ENCODE measurements at places on chromosomes 16 and 17.

DNA sequence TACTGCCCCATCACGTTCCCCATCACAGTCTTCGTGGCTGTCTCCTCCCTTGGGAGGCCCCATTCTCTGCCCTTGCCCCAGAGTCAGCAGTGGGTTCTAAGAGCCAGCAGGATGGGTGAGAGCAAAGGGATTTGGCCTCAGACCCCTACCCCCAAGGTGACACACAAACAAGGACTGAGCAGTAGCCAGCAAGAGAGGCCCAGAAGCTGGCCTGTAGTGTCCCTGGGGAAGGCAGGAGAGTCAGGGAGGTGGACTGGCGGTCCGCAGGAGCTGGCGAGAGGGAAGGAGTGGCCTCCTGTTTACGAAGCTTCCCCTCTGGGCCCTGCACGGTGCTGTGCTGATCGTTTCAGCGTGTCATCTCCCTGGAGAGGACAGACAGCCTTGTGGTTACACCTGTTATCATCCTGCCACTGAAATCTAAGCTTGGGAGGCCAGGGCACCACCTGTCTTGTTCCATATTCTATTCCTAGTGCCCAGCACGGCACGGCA, 8.4 kb downstream of the WDR81 start:
- no peak for DNase-seq

DNA sequence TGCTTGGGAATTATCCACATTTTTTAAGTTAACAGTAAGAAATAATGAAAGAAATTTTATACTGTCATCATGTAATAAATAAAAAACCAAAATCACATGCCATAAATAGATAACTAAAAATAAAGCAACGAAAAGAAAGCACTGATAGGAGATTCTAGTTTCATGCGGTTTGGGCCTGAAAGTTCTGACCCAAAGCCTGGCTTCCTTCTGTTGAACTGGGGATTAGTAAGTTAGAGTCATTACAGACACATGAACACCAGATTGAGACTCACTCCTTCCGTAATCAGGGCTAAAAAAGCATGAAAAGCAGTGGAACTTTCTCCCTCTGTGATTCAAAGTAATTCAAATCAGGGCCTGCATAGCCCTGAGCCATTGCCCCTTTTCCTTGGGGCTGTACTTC, 13.2 kb upstream of the SLC6A2 start:
- no peak for DNase-seq

DNA sequence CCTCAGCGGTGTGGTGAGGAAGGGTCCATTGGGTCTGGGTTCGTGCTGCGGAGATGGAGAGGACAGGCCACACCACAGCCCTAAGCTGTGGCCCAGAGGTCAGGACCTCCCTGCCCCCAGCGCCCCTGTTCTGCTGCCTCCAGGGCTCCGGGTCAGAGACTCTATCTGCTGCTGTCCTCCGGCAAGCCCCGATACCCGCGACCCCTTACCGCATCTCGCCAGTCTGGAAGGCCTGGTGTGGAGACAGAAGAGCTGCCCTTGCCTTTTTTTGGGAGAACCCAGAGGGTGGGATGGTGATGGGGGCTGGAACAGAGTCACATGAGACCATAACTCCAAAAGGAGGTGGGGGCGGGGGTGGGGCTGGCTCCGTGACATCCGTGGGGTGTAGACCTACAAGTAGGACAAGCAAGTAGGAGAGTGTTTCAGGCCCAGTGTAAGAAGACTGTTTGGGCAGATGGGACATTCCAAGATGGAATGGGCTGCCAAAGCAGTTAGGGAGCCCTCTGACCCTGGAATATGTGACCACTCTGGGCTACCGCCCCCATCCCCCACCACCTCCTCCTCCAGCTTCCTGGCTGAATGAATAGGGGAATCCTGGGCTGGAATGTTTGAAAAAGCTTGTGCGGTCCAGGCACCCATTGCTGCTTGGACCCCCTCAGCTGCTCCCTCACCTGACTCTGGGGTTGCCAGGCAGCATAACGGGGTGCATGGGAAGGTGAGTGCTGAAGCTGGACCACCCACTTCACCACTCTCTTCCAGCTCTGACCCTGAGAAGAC, 1.4 kb downstream of the XYLT2 start:
- no peak for DNase-seq

DNA sequence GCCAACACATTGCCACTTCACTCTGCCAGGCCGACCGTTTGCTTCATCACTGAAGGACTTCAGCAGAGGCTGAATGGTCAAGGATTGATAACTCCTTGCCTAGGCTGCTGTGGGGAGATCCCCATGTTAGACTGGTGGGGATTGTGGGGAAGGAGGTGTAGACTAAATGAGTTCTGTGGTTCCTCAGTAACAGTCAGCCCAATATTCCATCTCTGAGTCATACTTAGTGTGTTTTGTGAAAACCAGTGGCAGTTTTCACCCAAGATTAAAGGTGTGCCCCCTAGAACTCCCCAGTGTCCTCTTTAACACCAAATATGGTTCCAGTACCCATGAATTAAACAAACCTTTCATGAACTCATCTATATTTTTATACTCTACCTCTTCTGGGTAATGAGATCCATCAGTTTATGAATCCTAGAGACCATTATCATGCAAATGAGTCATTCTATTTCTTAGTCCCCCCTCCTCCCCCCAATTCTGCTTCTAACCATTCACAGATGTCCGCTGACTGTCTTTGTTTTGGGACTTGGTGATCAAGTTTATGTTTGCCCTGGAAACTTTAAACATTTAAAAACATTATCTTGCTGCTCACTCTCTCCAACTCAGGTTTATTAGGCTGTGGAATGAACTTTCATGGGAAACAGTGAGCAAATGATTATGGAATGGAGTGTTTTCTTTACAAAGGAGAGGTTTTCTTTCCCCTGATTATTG, 66.8 kb upstream of the GAS7 start:
- no peak for DNase-seq

GRCh38 chr17:13995856-13996271, 73.4 kb upstream of the COX10 start:
- DNase-seq: no peak

- no peak for DNase-seq
These were observed 326.6 kb downstream of the PHKB start for GRCh38 chr16:47787696-47788095.

- no peak for DNase-seq
These were observed 23.5 kb upstream of the FOXK2 start for GRCh38 chr17:82495844-82496528.

DNA sequence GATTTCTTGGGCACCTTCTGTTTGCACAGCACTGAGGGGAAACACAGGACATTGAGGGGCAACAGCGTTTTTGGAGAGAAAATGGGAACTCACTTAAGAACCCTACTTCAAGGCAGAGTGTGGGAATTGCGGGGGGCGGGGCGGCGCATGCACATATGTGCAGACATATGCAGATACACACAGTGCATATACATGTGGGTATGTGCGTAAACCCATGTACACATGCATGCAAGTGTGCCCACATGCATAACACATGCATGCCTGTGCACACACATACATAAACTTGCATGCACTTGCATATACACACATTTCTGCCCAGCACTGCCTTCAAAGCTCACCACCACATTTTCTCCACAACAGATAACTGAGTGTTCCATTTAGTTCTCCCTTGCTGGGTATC, 32.4 kb downstream of the NLRC5 start:
- no peak for DNase-seq

DNA sequence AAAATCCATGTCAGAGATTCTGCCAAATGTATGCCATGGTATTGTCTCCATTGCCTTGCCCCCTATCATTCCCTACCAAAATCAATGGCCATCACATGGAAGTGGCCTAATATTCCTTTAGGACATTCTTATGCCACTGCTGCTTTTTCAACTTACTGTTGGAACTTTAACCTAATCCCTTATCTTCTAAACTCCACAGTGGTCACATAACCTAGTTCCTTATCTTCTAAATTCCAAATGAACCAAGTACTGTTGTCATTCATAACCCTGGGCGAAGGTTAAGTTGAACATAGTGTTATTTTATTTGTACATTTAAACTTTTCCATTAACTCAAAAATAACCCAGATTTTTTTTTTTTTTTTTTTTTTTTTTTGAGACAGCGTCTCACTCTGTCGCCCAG, 3.6 kb downstream of the HSF5 start:
- no peak for DNase-seq

GRCh38 chr16:87125206-87126155, 191.7 kb downstream of the C16orf95 start:
- no peak for DNase-seq

GRCh38 chr17:72872396-72872795, 220.1 kb downstream of the SLC39A11 start:
- DNase-seq: no peak

DNA sequence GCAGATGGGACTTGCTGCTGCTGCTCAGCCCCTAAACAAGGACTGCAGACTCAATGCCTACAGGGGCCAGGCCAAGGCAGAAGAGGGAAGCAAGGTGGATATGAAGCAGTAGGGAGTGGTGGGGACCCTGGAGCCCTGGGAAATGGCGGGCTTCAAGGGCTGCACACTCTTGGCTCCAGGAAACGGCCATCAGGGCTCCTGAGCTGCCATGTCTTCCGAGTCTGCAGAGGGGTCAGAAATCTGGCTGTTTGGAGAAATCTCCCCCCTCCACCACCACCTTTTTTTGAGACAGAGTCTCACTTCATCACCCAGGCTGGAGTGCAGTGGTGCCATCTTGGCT, 169.1 kb downstream of the KATNIP start:
- DNase-seq: no peak

GRCh38 chr17:58265271-58265670, 15.5 kb downstream of the MPO start:
- DNase-seq: no peak

GRCh38 chr16:67459861-67460150, 21.2 kb downstream of the ATP6V0D1 start:
- no peak for DNase-seq

DNA sequence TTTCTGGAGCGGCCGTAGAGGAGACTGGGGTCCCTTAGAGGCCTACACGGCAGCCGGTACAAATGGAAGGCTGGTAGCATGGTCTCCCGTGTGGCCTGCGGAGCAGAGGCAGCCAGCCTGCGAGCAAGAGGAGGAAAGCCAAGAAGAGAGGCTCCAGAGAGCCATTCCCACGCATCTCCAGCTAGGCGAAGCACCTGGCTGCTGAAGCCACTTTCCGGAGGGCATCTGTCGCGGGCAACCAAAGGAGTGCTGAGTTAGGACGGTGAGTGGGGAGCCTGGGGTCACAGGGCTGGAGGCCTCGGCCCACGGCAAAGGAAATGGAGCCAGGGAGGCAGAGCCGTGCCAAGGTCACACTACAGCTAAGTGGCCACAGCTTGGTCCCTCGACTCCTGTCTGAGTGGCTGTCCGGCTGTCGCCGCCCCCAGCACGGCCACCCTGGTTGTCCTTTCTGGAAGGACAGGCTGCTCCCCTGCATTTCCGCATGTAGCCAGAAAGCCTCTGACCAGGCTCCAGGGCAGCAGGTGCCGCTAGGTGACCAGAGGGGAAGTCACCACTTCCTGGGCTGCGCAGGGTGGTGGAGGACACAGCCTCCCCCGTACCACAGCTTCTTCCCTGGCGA, 33.7 kb downstream of the ENGASE start:
- no peak for DNase-seq

- peak; percentile 41 for DNase-seq
These were observed 24.2 kb downstream of the SGSH start for GRCh38 chr17:80195671-80196529.

- DNase-seq: no peak
These were observed 6.9 kb upstream of the BPTF start for GRCh38 chr17:67818110-67819002.

DNA sequence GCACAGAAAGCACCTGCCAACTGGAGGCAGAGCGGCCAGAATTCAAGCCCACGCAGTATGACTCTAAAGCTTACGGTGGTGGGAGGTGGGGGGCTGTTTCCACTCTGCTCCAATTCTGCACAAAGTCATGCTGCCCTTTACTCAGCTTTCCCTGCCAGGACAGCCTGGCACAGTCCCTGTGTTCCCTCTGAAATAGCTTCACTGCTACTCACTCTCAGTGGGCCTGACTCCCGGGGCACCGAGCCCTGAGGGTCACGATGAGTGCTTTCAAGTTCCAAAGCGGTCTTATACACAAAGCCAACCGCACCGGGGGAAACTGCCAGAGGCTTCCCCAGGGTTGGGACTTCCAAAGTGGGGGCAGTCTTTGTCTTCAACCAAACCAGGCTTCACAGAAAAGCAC, 306.1 kb upstream of the XYLT1 start:
- DNase-seq: no peak

DNA sequence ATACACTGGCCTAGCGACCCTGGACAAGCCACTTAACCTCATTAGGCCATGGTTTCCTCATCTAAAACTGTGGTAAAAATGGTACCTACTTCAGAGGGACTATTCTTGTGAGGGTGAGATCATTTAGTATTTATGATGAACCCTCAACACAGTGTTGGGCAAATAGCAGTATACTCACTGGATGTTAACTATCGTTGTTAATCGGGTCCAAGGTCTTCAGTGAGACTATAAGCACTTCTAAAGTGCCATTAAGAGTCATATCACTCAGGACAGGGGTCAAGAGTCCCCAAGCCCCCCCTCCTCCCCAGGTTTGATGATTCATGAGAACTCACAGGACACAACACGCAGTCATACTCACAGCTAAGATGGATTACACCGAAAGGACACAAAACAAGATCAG, 11.0 kb downstream of the TK2 start:
- no peak for DNase-seq

DNA sequence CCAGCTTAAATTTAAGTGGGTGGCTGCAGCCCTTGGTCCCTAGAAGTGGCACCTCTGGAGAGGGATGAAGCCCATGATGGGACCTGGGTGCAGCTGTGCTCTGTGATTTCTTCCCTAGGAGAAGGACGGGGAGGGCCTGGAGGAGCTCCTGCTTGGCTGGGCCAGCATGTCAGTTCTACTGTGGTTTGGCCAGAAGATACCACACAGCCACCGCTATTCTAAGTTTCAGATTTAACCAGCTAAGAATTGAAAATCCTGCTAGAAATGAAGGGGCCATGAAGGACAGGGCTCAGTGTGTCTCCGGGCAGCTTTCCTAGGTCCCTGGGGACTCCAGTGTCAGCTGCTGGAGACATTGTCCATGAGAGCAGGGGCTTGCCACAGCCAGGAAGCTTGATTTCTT, 9.7 kb downstream of the RAP1GAP2 start:
- no peak for DNase-seq

DNA sequence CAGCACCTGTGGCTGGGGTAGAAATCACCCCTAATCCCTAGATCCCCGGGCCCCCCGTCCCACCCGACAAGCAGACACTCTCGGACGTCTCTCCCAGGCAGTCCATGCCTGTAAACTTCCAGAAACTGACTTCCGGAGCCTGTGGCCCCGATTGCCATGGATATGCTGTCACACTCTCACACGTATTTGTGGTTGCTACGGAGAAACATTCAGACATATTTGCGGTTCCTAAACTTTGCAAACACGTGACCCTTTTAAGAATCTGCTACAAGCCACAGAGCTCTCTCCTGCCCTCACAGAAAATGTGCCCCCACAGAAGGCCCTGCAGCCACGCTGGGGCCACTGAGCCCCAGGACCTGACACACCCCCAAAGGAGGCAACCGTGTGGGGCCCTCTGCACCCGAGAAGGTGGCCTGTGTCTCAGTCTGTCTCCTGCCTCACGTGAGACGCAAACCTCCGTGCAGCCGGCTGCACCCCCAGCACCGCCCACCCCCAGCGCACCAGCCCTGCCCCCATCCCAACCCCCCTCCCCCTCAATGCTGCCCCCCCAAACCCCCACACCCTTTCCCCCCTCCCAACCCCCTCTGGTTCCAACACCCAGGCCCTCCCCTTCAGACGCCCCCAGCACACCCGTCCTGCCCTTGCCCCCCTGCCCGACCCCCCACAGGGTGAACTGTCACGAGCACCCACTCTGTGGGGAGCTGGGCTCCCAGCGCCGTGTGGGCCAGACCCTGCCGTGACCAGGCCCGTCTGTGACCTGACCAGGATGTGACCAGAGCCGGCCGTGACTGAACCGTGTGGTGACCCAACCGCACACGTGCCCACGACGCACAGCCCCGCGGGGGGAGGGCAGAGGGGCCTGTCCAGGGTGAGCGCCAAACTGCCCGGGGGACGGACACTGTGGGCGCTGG, 66.3 kb upstream of the METRNL start:
- DNase-seq: no peak

Data from activated CD4-positive, alpha-beta T cell treated with anti-CD3 and anti-CD28 coated beads, Interleukin-2, Interleukin-4, amounts not matched to agents 100 ng/mL and 50 ng/mL, durations not matched to agents 16 hours and 8 hours (primary cell).